CD4-positive, alpha-beta T cell treated with Interleukin-17A for 4 hours (primary cell): ENCODE measurements at places on chromosomes 12 and 14.
A peak's percentile ranks its signal among the peaks of the same experiment; 100 is the strongest.

- DNase-seq, result no peak
Observed at GRCh38 chr14:81324011-81324410, 76.1 kb downstream of the STON2 start.

- no peak for DNase-seq
Observed at GRCh38 chr12:94284046-94284445, 135.7 kb downstream of the PLXNC1 start.

DNA sequence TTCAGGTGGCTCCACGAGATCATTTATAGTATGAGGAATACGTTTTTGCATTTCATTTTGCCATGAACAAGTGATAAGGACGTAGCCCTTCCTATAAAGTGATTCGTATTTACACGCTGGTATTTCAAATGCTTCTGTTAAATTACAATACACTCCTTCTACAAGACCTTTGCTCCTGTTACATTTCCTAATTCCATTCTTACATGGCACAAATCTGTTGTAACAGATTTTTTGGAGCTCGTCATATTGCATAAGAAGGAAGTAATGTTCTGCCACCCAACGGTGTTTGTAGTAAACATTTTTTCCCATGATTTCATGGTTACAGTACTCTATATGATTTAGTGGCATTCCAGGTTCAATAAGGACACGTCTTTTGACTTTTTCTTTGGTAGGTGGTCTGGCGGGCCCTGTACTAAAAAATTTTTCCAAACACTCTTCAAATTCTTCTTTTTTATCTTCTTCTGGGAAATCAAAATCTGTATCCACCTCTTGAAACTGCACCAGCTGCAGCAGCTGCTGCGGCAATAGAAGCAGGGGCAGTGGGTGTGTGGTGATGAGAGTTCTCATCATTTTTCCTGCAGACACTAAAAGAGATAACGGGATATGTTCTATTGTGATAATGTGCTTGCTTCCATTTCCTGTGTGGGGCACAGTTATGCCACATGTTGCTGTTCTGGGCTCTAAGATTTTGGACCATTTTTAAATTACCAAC, 4.2 kb downstream of the RNASE9 start:
- DNase-seq, result no peak

GRCh38 chr12:5377997-5378592, 53.8 kb upstream of the NTF3 start:
- DNase-seq, result no peak

- DNase-seq, result peak; percentile 6
Observed at GRCh38 chr12:107903341-107904061, 129.0 kb downstream of the ASCL4 start.

- peak; percentile 61 for DNase-seq
Observed at GRCh38 chr12:31832740-31833729, 104.2 kb upstream of the AMN1 start.

DNA sequence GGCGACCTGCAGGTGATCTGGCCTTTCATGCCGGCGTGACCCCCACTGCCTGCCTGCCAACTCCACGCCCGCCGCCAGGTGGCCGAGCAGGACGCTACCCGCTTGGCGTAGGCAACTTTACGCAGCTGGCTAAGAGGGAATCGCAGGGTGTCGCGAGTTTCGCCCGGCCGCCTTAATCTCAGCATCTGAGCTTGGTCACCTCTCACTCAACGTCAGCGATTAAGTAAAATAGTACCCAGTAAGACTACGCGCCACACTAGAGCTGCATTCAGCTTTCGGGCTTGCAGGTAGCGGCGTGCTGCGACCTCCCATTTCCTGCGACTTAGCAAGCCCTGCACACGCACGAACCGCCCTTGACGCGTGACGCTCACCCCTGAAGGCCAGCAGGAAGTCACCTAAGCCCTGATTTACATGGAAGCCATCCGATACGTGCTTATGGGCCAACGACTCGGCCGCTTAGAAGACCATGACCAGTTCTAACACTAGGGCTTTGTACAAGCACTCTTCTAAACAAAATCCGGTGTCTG, 33.2 kb downstream of the WBP11 start:
- peak; percentile 84 for DNase-seq

DNA sequence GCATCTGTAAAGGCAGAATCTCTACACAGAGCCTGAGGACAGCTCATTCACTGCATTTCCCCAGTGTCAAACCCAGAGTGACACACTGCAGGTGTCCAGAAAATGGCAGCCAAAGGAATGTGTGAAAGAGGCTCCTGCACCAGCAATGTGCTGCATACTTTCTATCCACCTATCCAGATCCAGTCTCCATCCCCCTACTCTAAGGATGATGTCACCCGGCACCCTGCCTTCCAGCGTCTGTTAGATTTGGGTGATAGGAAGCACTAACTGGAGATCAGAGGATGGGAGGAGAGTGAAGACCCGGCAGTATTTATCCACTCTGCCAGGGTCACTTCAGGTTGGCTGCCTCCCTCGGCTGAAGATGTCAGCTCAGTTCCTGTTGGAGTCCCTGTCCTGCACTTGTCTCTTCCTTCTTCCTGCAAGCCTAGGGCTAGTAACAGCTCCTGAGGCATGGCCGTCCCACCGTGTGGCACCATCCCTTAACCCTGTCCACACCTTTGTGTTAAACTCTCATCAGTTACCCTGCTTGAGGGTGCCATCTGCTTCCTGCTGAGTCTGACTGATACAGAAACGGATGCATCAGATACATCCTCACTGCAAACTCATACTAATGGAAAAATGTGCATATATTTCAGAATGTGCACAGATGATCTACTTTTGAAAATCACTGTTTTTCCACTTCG, 13.0 kb upstream of the GPR68 start:
- no peak for DNase-seq

DNA sequence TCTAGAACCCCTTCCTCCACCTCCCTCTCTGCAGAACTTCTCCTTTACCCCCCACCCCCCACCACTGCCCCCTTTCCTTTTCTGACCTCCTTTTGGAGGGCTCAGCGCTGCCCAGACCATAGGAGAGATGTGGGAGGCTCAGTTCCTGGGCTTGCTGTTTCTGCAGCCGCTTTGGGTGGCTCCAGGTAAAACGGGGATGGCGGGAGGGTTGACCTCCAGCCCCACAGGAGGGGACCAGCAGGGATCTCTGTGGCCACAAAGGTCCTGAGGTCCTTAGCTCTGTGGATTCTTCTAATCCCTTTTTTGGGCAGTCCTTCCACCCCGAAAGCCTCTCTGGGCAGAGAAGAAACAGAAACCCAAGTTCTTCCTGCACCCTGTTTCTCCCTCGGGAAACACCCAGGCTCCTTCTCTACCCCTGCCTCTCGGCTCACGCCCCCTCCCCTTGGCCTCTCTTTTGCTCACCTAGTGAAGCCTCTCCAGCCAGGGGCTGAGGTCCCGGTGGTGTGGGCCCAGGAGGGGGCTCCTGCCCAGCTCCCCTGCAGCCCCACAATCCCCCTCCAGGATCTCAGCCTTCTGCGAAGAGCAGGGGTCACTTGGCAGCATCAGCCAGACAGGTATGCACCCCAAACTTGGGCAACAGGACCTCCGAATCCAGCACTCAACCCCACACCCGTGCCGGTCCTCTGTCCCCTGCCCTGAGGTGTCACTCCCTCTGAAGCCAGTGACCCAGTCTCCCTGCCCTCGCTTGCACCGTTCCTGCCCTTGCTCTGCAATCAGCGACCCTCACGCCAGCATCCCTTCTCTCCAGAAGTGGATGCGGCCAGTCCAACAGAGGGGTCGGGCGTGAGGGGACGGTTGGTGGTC, 638 bp downstream of the LAG3 start:
- no peak for DNase-seq

- DNase-seq, result no peak
Observed at GRCh38 chr12:68067762-68068376, 78.6 kb downstream of the IFNG-AS1 start.

- no peak for DNase-seq
Observed at GRCh38 chr12:110929818-110930217, 9.4 kb upstream of the MYL2 start.

DNA sequence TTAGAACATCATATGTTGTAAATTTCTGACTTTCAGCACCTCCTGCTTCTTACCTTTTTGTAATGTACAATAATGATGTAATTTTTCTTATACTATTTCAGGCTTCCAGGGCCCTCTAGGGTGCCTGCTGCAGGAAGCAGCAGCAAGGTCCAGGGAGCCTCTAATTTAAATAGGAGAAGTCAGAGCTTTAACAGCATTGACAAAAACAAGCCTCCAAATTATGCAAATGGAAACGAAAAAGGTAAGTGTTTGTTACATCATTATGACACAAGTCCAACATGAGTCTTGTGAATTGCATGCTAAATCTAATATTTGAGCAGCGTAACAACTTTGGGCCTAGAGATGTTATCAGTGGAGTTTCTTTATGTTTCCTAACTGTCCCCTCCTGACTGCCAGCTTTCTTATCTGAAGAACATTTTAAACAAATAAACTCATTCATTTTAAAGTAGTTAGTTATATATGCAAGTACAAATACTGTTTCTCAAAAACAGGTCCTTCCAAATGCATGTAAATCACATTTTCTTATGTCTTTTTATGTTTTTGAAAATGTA, 167.6 kb downstream of the NAV3 start:
- DNase-seq, result no peak

DNA sequence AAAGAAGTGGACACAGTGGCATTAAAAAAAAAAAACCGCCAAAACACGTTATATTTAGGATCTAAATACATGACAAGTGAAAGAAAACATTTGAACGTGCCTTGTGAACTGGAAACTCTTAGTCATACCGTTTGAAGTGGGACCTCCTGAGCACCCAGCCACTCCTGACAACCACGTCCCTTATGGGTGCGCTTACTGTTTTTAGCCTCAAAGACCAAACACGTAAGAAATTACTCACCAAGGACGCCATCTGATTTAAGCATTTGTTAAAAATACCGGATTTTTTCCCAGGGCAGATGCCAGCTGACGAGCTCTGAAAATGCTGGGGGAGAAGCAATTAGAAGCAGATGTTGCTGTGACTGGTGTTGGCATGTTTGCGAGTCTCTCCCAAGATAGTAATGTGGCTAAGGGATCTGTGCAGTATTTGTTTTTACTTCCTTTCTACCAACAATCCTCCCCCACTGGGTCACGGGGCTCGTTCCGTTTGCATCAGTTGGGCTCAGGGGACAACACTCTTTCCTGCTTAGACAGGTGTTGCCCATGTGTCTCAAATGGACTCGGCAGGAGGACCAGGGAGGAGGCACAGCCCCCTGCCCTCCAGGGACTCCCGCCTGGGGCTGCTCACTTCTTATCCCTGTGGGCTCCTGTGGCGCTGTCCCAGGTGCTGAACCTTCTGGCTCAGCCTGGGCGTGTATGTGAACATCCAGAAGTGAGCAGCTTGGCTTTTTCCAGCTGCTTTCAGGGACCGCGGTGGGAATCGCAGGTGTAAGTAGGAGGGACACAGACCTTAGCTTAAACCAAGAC, 101.0 kb downstream of the BEGAIN start:
- DNase-seq, result peak; percentile 64

DNA sequence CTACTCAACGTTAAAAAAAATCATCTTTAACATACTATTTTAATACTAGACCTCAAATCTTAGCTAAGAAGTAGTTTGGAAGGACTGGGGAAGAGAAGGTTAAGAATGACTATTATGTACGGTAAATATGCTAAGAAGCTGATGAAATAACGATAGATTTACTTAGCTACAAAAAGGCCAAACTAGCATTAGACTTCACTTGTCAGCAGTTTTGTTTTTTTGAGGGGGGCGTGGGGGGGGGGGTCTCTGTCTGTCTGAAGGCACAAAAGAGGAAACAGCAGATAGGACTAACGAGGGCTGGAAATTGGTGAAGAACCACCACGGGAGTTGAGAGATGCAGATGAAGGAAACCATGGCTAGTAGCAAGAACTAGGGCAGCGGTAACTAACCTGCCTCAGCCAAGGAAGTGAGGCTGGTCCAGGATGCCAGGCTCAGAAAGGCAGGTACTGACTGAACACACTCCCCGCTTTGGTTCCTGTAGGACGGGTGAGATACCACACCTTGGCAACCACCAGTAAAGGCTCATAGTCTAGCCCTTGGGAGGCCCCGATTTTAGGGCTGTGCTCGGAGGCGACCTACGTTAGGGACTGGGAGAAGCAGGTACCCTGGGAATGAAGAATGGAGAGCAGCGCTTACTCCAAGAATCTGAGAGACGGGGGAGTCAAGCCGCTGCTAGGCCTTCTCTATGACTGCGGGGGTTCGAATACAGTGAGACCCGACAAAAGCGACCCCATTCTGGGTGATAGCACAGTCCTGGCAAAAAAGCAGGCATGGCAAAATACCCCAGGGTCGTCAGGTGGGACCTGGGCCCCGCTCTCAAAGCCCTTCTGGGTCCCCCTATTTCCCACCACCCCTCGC, 675 bp downstream of the NEDD8 start:
- peak; percentile 8 for DNase-seq

DNA sequence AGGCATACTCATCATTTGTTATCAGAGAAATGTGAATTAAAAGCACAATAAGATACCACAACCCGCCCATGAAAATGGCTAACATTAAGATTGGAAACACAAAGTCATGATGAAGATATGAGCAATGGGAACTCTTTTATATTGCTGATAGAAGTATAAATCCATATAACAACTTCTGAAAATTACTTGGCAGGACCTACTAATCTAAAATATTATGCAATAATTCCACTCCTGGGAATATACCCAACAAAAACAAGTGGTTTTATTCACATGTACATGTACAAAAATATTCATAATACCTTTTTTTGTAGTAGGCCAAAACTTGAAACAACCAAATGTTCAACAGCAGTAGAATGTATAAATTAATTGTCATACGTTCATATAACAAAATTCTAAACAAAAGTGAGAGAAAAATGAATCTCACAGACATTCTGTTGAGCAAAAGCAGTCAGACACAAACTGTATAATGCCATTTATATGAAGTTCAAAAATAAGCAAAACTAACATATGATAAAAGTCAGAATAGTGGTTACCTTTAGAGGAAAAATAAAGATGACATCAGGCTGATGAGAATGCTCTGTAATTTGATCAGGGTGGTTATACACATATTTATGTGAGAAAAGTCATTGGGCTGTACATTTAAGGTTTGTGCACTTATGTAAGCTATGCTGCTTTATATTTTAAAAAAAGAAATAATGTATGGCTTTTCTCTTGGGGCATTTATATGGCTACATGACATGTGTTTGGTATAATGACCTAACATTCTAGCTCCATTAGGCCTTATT, 309.2 kb upstream of the KITLG start:
- DNase-seq, result no peak

DNA sequence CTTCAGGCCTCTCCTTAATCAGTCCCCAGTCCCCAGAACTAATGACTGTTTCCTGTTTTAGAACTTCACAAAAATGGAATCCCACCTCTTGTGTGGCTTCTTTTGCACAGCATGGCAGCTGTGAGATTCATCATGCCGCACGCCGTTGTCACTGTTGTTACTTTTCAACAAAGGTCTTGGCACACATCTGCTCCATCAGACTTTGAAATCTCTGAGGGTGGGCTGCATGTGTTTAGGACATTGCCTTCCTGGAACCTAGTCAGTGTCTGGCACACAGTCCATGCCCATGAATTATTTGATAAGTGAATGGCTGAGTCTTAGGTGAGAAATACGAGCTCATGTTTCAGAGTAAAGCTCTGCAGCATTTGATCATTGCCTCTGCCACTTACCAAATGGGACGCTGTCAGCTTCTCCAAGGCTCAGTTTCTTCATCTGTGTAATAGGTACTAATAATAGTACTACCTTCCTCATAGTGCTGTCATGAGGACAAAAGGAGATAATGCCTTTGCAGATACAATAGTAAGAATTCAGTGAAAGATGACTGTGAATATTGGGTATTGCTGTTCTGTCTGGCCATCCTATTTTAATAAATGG, 90.4 kb downstream of the SRRM4 start:
- DNase-seq, result no peak
